LoVo (cell line): ENCODE measurements at places on chromosomes 13 and 19.

GRCh38 chr19:49672131-49672919, 4.7 kb upstream of the PRMT1 start:
- peak; percentile 64 for DNase-seq

GRCh38 chr13:95154413-95154886, 146.8 kb downstream of the ABCC4 start:
- DNase-seq: no peak

- DNase-seq: peak; percentile 75
Measured at GRCh38 chr19:1104311-1105007, 665 bp downstream of the GPX4 start.

- DNase-seq: peak; percentile 4
Measured at GRCh38 chr19:17348700-17349099, 11.3 kb downstream of the GTPBP3 start.

DNA sequence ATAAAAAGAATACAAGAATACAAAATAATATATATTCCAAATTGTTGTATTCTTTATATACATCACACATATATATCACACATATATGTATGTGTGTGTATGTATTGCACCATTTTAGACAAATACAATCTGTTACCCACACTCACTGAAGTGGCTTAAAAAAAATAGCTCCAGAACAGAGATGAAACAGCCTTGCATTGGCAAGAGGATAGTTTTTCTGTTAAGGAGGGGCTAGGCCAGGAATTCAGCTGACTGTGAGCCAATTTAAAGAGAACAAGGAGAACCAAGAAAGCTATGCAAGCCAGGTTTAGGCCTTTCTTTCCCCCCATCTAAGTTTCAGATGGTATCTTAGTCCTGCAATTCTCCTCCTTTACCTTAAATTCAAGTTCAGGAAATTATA, 257.5 kb downstream of the MZT1 start:
- no peak for DNase-seq

GRCh38 chr19:41223431-41224234, 4.6 kb downstream of the AXL start:
- peak; percentile 51 for DNase-seq

DNA sequence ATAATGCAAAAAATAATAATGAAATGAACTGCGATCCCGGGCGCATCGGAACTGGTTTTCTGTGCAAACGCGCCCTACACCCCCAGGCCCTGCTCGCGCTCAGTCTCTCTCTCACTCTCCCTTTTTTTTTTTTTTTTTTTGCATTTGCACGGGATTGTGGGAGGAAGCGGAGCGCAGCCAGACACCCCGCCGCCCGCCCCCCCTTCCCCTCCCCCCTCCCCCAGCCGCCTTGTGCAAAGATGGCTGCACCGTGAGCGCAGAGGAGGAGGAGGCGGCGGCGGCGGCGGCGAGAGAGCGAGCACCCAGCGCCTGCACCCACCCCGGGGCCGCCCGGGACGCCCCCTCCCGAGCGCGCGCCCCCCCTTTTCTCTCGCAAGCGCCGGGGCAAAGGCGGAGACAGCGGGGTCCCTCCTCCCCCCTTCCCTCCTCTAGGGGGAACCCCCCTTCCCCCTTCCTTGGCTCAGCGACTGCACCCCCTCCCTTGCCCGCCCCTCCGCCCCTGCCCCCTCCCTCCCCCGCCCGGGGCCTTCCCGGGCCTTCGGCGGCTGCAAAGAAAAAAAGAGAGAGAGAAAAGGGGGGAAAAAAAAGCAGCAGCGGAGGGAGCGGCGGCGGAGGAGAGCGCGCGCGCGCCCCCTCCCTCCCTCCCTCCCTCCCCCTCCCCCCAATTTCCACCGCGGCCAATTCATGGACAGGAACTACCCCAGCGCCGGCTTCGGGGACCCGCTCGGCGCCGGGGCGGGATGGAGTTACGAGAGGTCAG, at the start of gene PRR12:
PRR12 (plus strand) TSS at position 212 of the 760 bp plus-strand sequence; CDS start at position 685, 473 bp downstream.
- DNase-seq: peak; percentile 58

DNA sequence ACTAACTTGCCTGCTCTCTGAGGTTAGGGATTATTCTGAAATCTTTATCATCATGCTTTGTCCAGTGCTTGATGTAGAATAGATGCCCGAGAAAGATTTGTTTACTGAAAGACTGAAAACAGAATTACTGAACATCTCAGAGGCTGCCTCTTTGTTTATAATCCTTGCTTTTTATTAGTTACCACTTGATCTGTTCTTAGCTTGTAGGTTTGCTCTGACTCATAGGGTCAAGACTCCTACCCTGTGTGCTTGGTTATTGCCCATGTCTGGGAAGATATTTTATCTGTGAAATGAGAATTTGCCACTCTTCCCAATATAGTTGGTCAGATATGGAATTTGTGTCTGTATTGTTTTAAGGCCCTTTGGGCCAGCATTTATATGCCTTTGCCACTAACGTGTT, 675.3 kb downstream of the DIAPH3 start:
- no peak for DNase-seq

DNA sequence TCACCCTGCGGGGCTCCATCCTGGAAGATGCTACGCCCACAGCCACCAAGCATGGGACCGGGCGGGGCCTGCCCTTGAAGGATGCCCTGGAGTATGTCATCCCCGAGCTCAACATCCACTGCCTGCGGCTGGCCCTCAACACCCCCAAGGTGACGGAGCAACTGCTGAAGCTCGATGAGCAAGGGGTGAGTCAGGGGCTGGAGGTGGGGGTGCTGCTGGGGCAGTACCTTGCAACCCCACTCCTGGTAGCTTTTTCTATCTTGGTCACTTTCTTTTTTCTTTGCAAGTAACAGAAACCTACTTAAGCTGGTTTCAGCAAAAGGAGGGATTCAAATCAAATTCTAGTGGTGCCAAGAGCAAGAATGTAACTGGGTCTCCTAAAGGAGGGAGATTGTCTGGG, 124.1 kb downstream of the DPF1 start:
- DNase-seq: no peak

- no peak for DNase-seq
Measured at GRCh38 chr19:49881672-49882394, 4.3 kb downstream of the TBC1D17 start.

DNA sequence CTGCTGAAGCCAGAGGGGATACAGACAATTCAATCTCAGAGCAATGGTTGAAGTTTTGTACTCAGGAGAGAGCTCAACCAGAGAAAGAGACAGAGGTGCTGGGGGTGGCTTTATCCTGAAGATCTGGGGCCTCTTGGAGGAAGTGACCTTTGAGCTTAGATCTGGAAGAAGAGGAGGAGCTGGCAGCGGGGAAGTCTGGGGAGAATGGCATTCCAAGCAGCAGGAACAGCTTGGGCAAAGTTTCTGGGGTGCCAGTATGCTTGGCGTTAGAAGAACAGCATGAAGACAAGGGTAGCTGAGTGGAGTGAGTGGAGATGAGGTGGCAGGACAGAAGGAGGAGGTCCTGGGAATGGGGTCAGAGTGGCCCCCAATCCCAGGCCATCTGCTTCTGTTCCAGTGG, 11.3 kb downstream of the MAST3 start:
- peak; percentile 35 for DNase-seq

DNA sequence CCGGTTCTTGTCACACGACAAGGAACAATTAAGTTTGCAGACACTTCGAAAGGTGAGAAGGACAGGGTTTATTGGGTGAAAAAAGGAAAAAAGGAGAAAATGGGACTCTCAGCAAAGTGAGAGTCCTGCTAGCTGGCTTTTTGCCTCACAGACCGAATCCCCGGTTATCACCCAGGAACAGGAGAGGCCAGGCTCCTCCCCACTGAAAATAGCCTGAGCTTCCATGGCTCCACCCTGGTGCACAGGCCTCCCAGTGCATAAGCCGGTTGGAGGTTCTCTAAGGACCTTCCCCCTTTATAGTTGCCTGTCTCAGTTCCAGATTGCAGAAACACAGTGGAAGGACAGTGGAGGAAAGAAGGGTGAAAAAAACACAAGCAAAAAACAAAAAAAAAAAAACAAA, 571.7 kb downstream of the KCTD12 start:
- DNase-seq: no peak

GRCh38 chr19:1065606-1066109, 1.3 kb upstream of the ARHGAP45 start:
- peak; percentile 80 for DNase-seq

DNA sequence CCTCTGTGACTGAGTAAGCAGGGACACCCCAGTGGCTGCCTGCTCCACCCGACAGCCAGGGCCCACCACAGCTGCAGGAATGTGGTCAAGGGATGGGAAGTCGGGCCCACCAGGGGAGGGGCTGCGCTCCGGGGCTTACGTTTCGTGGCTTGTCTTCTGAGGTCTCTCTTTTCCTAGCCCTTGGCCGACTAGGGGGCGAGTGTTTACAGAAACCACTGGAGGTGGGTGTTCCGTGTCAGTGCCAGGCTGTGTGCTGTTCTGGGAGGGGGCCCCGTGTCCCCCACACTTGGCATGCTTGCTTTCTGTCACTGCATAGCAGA, 4.5 kb downstream of the ADAT3 start:
- no peak for DNase-seq
